ENCODE measurements at places on chromosomes 2 and 18.
A peak's percentile ranks its signal among the peaks of the same experiment; 100 is the strongest.

DNA sequence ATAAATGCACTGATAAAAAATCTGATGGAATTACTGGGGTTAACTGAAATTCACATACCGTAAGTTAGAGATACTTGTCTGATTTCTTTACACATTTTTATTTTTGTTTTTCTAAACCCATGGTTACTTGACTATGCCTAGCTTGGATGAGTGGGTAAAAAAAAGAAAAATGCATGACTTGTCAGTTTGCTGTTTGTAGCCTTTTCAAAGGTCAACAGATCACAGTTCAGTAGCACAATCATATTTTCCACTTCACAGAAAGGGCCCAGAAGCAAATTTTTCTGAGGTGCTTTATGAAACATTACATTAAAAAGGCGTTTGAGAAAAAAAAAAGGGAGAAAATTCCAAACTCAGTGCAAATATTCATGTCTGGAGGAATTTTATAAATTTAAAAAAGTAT, 16.4 kb downstream of the SLC16A14 start:
- no peak for DNase-seq

- DNase-seq, result no peak
Measured at GRCh38 chr2:97068074-97068473, 26.6 kb downstream of the FAHD2B start.

GRCh38 chr2:218398437-218399390, 954 bp upstream of the CTDSP1 start:
- DNase-seq, result no peak

- DNase-seq, result no peak
Measured at GRCh38 chr2:151973901-151974199, 125.0 kb downstream of the CACNB4 start.

GRCh38 chr2:232058931-232059330, 97.4 kb downstream of the DIS3L2 start:
- no peak for DNase-seq

GRCh38 chr18:57107140-57107832, 39.6 kb upstream of the BOD1L2 start:
- peak; percentile 24 for DNase-seq

DNA sequence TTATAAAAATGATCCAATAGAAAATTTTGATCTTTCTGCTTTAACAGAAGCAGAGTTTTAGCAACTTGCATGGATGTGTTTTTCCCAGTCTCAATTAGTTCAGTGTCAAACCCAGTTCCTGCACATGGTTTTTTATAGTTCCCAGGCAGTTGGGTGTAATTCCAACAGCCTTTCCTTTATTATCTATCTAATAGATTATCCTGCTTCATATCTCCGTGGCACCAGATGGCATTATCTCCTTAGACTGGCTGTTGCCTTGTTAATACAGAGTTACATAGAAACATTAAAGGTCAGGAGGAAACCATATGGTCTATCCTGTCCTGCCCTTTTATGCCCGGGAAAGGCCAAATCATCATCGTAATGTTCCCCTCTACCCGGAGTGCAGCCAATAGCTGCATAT, 400.9 kb upstream of the SMIM21 start:
- no peak for DNase-seq

- DNase-seq, result no peak
Measured at GRCh38 chr2:237686659-237687136, 59.3 kb downstream of the LRRFIP1 start.

- peak; percentile 26 for DNase-seq
Measured at GRCh38 chr18:4455113-4455811, at the start of gene DLGAP1. TSS of gene DLGAP1 (minus strand) at chr18:4455307.

DNA sequence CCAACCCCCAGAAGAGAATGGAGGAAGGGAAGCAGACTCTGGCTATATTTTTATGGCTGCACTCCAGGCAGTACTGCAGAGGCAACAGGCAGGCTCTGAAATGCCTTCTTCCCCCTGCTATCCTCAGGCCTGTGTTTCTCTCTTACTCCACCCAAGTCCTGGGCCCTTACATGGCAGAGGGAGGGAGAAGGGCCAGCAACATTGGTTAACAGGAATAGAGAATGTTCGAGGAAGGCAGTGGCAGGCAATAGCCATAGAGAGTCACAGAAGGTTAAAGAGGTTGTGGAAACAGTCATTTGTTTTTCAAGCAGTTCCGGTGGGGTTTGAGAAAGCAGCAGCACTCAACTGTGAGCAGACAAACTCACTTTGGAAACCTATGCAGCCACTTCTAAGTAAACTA, 15.1 kb upstream of the DARS1 start:
- no peak for DNase-seq

DNA sequence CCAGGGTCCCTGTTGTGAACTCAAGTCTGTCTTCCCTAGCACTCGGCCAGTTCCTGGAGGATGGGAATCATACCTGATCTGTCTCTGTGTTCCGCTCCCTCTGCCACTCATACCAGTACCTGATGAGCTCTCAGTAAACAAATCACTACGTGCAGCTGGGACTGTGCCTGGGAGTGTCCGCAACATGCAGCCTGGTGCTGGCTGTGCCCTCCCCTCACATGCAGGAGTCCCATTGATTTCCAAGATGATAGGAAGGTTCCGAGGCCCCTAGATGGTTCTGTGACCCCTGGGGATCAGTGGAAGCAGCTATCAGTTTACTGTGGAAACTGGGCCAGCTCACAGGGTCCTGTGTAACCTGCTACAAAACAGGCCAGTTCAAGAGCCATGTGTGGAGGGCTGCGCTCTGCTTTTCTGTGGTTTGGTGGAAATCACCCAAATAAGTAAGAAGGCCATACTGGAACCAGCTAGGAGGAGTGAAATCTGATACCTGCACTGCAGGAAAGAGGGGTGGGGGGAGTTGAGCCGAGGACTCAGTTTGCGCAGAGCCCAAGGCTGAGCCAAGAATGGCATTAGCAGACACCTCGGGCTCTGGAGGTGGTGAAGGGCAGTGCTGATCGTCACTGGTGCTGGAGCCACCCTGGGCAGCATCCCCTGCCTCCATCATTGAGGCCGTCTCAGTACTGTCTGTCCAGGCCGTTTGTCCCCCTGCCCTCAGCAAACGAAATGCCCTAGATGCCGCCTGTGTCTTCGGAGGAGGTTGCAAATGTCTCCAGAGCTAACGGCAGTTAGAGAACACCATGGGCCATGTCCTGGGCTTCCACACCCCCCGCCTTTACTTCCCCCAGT, 93.3 kb downstream of the KLHL29 start:
- DNase-seq, result no peak

GRCh38 chr2:70043252-70043875, 43.9 kb upstream of the PCBP1 start:
- DNase-seq, result no peak

- no peak for DNase-seq
Measured at GRCh38 chr2:8679827-8680731, 1.8 kb upstream of the ID2 start.

- no peak for DNase-seq
Measured at GRCh38 chr2:21333684-21334083, 209.9 kb downstream of the TDRD15 start.

GRCh38 chr2:161131074-161131680, 29.1 kb upstream of the TANK start:
- no peak for DNase-seq
